Right lung (tissue), 10 donors: ENCODE measurements at places on chromosomes 1 and 21.

- DNase-seq, result no peak
Measured at GRCh38 chr1:14345946-14346550, 252.4 kb upstream of the KAZN start.

- no peak for DNase-seq
Measured at GRCh38 chr1:27604579-27605299, 795 bp upstream of the AHDC1 start.

- no peak for DNase-seq
Measured at GRCh38 chr21:29938776-29939103, 1.1 kb downstream of the GRIK1 start.

- DNase-seq, result no peak
Measured at GRCh38 chr21:33268393-33268736, 2.2 kb downstream of the IL10RB start.

- DNase-seq, result no peak
Measured at GRCh38 chr1:47842228-47842919, 154.8 kb downstream of the TRABD2B start.

DNA sequence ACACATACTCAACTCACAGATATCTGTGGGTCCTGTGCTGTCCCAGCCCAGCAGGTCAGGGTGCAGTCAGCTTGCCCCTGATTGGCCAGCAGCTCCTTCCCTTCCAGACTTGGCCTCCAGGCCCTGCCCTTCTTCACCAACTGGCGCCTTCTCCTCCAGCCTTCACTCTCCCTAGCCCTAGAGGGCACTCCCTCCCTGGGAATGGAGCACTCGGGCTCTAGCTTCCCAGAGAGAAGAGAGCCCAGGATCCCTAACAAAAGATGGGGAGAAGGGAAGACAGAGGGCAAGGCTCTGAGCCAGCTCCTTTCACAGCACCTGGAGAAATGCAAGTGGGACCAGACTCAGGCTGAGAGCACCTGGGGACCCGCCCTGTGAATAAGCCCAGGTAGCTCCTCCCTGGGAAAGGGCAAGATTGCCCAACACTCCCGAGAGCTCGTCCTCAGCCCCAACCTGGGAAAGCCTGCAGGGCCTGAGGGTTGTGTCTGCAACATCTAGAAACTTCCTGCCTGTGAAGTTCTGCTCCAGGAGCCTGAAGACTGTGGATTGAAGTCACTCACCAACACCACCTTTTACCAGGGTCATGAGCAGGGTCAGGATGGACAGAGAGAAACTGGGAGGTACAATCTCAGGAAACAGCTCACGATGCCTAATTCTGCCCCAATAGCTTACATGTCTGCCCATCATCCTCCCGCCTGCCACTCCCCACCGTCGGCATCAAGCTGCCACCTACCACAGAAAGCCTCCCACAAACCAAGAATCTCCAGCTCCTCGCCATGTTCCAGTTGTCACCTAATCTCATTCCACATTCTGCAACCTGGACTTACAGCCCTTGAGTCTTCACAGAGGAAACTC is at the start of gene PGLYRP4:
Gene PGLYRP4, minus strand, starts transcription at position 331 of the 852 bp plus-strand sequence. CDS start 909 bp downstream, outside the sequence.
- no peak for DNase-seq

- DNase-seq, result no peak
Measured at GRCh38 chr1:188723332-188724020, 1754.2 kb downstream of the BRINP3 start.

- DNase-seq, result no peak
Measured at GRCh38 chr1:226666692-226667091, 72.4 kb downstream of the ITPKB start.

GRCh38 chr1:224459966-224460365 is 25.4 kb upstream of the WDR26 start:
- DNase-seq, result no peak

DNA sequence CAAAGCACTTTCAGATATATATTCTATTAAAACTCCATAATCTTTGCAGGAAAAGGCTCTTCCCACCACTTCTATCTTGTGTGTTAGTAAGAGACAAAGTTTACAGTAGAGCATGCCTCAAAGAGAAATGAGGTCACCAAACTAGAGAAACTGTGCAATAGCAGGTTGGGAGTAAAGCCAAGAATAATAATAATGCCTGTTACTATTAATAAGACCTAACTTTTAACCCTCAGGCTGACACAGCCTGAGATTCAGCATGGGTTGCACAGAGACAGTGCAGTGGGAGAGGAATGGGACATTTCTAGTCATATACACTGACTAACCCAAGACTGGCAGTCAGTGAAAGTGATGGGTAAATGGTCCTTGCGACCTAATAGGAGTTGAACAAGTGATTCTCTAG is 320.2 kb upstream of the NFIA start:
- DNase-seq, result no peak

DNA sequence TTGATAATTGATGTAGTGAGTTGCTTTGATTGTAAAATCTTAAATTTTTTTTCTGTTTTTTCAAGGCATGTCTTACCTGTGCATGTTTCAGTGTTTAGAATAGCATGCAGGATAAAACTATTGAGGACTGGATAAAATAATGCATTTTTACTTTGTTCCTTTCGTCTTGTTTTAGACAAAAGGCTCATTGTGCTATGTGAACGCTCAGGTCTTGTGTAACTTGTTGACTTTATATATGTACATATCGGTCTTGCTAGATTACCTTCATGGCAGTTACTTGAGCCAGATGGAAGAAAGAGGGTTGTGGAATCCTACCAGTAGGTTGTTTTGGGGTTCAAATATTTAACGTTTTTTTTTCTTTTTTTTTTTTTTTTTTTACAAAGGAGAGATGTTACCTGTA is 7.0 kb downstream of the NFIA start:
- DNase-seq, result no peak

DNA sequence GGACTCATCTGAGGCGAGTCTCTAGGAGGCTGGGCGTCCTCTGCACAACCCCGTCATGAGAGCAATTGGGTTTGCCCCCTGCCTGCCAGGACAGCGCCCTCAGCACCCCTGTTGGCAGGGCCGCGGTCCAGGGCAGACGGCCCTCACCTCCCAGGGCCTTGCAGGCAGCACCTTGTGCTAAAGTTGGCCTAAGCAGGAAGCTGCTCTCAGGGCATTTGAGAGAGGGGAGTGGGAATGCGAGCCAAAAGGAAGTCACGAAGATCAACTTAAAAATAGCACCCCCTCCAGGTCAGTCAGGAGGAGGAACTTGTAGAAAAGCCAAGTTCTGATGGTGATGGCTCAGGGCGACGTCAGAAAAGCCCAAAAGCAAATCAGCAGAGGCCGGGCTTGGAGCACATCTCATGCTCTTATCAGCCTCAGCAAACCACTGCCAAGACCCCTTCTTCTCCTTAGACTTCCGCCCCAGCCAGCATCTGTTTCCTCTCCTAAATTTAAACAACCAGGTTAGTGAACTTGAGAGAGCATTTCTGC is 12.6 kb upstream of the ADORA3 start:
- no peak for DNase-seq

DNA sequence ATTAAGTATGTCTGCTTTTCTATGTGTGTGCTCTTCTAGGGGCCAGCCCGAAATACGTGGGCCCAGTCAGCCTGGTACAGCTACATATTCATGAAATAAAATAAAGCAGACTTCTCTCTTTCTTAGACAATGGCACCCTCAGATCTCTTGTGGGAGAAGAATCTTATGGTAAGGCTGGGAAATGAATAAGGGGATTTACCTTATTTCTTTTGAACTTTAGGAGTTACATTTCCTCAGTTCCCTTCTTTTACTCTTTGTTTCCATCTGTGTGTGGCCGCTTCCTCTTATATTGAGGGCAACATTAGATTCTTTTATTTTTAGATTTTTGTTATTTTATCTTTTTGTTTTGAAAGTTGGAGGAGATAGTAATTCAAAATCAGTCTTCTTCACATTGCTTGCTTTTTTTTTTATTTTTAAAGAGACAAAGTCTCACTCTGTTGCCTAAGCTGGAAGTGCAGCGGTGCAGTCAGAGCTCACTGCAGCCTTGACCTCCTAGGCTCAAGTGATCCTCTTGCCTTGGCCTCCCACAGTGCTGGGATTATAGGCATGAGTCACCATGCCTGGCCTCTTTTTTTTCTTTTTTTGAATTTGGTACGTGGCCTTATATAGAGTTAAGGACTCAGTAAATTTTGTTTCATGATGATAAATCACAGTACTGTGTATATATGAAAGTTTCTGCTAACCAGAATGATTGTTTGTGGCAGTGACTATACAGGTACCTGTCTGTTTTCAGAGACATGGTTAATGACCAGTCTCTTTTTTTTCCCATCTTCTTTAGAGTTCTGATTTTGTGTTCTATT is 9.1 kb downstream of the LAMC1 start:
- no peak for DNase-seq

GRCh38 chr1:100995198-100995988 is 30.2 kb downstream of the DPH5 start:
- peak; percentile 85 for DNase-seq

- no peak for DNase-seq
Measured at GRCh38 chr1:157691285-157691920, 9.2 kb downstream of the FCRL3 start.

DNA sequence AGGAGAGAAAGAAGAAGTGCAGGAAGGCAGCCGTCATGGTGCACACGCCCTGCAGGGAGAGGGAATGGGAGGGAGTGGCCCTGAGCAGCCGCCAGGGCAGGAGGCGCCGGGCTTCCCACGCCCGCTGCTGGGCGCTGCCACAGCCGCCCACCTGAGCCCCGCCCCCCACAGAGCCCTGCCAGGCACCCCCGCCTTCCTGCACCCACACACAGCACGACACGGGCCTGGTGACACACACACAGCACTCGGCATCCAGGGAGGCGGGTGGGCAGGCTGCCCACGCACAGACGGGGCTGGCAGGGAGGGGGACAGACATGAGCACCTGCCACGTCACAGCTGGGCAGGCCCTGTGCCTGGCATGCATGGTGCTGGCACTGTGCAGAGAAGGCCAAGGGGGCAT is 27.5 kb downstream of the ADGRB2 start:
- no peak for DNase-seq

GRCh38 chr1:32884726-32885125 is 1.6 kb upstream of the HPCA start:
- no peak for DNase-seq

DNA sequence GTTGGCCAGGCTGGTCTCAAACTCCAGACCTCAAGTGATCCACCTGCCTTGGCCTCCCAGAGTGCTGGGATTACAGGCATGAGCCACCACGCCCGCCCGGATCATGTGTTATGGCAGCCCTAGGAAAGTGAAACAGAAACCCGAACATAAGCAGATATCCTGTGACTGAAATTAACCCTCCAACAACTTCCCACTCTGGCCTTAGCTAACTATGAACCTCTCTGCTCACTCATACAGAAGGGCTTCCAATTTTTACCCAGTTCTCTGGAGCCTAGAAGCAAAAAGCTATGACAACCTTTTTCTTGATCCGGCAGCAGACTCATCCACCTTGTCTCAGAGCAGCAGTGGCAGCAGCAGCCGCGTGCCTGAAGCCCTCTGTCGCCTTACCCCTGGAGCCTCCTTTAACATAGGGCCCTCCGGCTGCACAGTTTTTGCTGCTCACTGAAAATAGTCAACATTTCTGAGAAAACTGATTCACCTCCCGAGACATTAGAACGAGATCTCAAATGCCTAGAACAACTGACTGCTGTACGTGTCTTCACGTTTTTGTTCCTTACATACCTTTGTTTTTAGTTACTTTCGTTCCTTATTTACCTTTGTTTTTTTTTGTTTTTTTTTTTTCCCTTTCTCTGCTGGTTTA is 9.3 kb downstream of the CBR1 start:
- DNase-seq, result no peak

DNA sequence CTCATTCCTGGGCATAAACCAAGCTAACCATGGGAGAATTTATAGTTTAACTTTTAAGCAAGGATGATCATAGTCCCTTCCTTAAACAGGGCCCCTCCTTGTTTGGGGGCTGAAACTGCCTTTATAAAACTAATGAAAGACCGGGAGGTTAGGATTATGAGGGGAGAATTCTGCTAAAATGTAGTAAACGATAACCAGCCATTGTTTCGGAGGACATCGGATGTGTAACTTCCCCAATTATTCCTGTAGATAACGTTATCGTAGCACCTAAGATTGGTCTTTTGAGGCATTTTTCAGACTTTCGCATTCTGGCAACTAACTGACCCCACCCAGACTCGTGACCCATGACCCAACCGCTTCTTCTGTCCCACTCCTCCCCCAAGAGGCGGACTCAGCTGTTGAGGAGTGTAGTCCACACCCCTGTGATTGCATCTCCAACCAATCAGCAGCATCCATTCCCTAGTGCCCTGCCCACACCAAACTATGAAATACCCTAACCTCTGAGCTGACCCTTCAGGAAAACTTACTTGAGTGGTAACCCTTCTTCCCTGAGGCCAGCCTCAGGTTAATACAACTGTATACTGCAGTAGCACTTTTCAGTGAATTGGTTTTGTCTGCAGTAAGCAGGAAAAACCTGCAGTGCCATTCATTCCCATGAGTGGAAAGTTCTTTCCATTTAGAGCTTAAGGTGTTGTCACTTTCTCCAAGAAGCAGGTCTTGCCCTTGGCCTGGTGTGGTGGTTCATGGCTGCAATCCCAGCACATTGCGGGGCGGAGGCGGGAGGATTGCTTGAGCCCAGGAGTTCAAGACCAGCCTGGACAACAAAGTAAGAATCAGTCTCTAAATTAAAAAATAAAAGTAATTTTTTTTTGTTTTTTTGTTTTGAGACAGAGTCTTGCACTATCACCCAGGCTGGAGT is 823 bp upstream of the SYF2 start:
- DNase-seq, result peak; percentile 52

DNA sequence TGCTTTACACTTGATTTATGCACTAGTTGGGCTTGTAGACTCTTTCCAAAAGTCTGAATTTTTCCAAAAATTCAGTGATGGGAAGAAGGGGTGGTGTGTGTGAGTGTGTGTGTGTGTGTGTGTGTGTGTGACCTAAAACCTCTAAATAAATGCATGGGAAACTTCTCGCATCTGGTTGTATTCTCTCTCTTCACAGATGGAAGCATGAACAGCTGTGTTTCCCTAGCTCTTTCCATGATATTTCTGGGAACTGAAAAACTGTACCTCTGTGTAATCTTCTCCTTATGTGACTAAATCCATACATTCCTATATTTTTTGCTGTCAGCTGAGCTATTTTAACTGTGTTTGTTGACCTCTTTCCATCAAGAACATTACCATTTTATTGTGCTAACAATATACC is 26.2 kb upstream of the CYYR1 start:
- no peak for DNase-seq

DNA sequence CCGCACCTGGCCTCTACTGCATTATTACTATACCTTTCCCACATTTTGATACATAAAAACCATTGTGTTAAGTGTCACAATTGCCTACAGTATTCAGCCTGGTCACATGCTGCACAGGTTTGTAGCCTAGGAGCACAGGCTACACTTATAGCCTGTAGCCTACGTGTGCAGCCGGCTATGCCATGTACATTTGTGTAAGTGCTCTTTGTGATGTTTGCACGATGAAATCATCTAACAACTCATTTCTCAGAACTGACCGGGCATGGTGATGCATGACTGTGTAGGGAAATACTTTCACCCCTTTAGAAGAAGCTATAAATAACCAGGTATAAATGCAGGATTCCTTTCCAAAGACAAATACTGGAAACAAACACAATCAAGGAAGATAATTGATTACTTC is 12.1 kb downstream of the ERG start:
- no peak for DNase-seq

DNA sequence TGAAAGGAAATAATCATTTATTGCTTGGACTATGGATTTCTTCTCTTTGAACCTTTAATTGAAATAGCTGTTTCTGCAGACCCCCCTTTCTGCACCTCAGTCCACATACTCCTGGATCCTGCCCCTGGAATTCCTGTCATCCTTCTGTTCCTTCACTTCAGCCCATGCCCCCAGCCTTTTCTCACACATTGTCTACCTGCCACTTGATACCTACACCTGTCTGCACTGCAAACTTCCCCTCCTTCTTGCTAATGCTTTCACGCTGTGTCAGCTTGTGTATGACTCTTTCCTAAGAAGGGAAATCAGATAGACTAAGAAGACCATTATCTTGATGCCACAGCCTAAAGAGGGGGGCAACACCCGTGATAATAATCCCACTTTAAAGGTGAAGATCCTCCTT is 80.3 kb upstream of the EXO1 start:
- no peak for DNase-seq
